ENCODE measurements at places on chromosomes 1 and 21.

- peak; percentile 81 for DNase-seq
Measured at GRCh38 chr1:19074902-19075721, 118.6 kb upstream of the IFFO2 start.

DNA sequence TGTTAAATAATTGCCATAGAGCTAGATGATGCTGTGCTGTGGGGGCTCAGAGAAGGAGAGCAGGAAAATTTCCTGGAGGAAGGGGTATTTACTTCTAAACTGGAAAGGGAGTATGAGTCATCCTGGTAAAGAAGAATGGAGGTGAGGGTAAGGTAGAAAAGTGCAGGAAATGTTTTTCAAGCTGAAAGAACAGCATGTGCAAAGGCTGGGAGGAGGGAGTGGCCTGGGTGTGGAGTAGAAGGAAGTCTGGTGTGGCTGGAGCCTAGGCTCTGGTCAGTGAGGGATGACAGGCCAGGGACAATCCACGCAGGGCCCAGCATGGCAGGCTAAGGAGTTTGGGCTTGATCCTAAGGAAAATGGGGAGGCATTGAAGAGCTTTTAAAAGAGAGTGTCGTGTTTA is 45.9 kb downstream of the MATN1 start:
- DNase-seq: no peak

DNA sequence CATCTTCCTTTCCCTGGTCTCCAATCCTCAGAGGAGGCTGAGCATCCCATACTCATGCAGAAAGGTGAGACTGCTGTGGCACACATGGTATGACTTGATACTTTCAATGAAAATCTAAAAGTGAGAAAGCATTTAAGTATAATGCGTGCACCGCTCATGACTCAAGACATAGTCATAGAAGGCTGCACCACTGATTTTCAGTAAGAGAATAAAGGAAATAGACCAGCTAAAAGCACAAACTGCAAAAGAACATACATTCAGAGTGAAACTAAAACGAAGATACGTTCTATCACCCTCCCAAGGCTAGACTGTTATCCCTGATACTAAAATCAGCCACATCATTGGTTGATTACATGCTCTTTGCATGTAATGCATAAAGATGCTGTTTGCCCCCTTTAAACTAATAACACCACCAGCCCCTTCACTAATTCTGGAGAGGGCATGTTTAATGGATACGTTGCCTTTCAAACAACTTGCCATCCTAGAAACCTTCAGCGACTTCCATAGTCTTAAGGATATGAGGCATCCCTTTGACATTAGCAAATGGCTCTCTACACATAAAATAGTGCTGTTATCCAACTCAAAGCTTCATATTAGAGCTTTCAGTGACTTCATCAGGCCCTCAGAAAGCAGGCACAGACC is 2.1 kb downstream of the PLD5 start:
- DNase-seq: peak; percentile 3

DNA sequence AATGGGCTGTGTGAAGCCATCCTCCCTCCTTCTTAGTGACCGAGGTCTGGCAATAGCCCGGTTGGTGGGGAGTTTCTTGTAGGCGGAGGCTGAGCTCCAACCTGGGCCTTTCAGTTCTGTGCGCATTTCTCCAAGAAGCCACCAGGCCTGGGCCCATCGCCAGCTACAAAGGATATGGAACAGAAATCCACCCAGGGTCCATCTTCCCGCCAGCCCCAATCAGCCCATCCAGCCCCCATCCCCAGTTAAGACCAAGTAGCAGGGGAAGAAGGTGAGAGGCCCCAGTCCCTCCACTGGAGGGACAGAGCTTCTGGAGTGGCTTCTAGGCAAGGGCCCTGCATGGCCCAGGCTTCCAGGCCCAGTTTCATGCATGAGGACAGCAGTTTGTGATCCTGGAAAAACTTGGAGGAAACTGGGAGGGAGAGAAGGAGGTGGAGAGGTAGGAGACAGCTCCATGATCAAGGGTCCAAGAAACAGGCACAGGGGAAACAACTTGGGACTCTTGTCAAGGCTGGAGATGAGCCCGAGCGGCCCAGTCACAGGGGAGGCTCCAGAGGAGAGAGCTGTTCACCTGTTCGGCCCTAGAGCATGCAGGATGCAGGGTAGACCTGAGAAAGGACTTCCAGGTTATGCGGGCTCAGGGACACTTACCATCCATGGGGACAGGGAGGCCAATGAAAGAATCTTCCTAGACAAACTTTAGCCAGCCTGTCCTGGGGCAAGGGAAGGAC is 261.2 kb downstream of the PTPRU start:
- no peak for DNase-seq

DNA sequence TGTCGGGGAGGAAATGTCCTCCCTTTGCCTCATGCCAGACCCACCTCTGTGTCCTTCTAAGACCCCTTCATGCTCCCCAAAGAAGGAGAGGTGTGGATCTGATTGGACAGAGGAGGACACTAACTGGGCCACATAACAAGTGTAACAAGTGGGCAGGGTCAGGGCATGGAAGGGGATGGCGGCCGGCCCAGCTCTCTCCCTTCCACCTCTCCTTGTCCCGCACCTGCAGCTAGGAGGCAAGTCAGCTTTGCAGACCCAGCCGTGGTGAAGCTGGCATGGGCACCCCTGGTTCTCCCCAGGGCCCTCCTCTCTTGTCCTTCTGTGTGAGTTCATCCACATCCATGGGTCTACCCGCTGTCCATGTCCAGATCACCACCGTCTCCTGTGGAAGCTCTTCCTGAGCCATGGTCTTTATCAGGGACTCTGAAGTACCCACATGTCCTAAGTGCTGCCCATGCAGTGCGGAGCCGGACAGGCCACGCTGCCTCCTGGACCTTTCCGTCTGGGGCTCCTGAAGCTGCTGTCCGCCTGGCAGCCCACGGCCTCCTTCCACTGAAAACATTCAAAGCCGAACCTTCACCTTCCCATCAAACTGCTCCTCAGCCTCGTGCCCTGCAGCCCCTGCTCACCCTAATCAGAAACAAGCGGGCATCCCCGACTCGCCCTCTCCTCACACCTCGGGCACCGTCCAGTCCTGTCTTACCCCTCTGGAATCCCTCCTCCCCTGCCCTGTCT is 460.5 kb downstream of the PTPRU start:
- DNase-seq: no peak

DNA sequence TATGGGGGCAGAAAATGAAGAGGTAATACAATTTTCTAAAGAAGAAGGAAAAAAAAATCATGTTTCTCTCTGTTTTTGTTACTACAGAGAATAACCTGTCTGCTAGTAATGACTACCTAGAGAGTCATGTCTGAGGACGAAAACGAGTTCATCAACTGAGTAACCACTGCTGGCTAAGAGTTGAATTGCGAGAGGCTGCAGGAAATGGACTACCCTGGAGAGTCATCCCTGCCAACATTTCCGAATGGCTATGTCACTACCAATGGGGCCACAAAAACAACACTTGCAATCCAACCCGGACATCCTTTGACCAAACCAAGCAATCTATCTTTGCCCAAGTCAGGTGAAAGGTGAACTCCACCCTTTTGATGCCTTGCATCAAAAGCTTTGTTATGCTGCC is 120.6 kb downstream of the FCRL5 start:
- no peak for DNase-seq

- DNase-seq: no peak
Measured at GRCh38 chr1:246591504-246591903, 25.2 kb downstream of the CNST start.

- DNase-seq: no peak
Measured at GRCh38 chr1:231694075-231694431, 67.5 kb downstream of the DISC1 start.

GRCh38 chr1:211788626-211789025 is 41.9 kb downstream of the LPGAT1 start:
- DNase-seq: no peak

- DNase-seq: no peak
Measured at GRCh38 chr1:89965193-89965768, 29.6 kb upstream of the ZNF326 start.
